ENCODE measurements at places on chromosomes 2 and 18.

- DNase-seq, result no peak
These were observed 35.9 kb upstream of the TFPI start for GRCh38 chr2:187590175-187590574.

GRCh38 chr2:235550946-235551345 lies 57.1 kb downstream of the AGAP1 start:
- no peak for DNase-seq

GRCh38 chr18:63346031-63346430 lies 21.0 kb downstream of the KDSR start:
- DNase-seq, result no peak

- DNase-seq, result no peak
These were observed 188.7 kb downstream of the FTCDNL1 start for GRCh38 chr2:199662255-199662654.

GRCh38 chr2:95001051-95001562 lies 24.4 kb upstream of the MAL start:
- DNase-seq, result no peak

Data from GF-D8 (cell line).